ENCODE measurements at places on chromosomes 7 and 10. TPM values are rescaled to one million over a fixed set of nuclear protein-coding genes. Genes with fewer than 3 reads are reported as not detected.

The RBP3 gene
- total RNA-seq: not detected

The ZMIZ1 gene
- 52.7 TPM for total RNA-seq

The GPR146 gene
- total RNA-seq: 0.40 TPM

The IDI1 gene
- total RNA-seq: 75.8 TPM

The TMEM130 gene
- total RNA-seq: not detected
